AG09309 (cell line): ENCODE measurements at places on chromosomes 6 and 20.

DNA sequence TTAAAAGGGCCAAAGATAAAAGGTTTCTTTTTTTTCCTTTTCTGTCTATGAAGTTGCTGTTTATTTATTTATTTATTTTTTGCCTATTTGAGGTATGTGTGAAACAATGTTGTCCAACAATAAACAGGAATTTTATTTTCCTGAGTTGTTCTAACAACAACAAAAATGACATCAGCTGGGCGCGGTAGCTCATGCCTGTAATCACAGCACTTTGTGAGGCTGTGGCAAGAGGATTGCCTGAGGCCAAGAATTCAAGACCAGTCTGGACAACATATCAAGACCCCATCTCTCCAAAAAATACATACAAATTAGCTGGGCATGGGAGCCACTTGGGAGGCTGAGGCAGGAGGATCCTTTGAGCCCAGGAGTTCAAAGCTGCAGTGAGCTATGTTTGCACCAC lies 44.1 kb downstream of the MGME1 start:
- no peak for DNase-seq

DNA sequence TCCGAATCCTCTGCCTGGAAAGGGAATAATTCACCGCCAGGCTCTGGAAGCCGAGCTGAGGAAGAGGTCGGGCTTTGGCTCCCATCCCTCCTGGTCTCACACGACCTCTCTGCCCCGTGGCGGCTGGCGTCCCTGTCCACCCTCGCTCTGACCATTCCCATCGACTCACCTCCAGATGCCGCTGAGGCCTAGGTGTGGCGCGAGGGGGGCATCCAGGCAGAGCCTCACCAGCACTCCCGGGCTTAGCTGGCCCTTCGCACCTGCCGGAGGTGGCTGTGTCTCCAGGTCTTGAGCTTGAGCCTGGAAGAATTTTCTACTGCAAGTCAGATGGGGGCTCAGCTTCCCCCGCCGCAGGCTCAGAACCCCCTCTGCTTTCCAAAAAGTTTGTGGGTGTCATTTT lies 28.5 kb upstream of the SMOC2 start:
- DNase-seq: no peak

DNA sequence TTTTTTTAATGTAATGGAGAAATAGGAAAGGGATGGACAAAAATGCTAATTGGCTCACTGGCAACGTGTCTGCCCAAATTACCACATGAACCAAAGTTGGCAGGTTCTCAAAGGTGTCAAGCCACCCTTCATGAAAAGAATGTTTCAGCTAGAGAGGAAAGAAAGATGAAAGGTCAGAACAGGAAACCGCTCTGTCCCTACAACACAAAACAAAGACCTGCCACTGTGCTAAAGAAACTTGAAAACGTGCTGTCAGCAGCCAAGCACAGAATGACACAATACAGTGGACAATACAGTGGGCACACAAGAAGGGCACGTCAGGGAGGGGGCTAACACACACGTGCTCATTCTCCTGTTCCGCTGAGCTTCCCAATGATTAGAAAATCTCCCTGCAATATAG lies 4.9 kb downstream of the PREP start:
- DNase-seq: no peak

DNA sequence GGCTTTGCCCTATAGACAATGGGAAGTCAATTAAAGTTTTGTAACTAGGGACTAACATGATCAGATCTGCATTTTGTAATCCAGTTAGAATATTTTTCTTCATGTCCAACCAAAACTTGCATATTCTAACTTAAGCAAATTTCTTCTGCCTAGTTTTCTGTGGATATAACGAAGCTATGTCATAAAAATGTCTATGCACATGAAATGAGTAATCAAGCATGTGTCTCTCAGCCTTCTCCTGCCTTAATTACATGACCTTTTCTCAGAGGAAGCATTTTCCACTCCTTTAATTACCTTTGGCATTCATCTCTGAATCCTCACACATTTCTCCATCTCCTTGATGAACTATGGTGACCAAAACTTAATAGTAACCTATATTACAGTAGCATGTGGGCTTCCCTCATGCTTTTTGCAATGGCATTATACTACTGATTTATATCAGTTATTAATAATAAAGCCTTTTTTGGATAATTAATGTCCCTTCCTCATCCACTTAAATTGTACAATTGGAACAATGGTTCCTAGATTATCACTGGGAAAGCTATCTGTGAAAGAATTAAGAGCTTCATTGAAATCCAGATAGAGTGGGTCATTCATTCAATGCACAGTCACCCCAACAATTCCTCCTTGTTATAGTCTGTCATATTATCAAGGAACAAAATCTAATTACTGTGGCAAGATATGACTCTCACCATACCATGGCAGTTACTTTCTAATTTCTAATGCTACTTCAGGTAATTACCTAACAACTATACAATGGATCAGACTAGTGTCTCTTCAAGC lies 19.1 kb upstream of the FBXO9 start:
- no peak for DNase-seq

GRCh38 chr20:46939031-46939965 lies 44.7 kb downstream of the EYA2 start:
- DNase-seq: no peak

DNA sequence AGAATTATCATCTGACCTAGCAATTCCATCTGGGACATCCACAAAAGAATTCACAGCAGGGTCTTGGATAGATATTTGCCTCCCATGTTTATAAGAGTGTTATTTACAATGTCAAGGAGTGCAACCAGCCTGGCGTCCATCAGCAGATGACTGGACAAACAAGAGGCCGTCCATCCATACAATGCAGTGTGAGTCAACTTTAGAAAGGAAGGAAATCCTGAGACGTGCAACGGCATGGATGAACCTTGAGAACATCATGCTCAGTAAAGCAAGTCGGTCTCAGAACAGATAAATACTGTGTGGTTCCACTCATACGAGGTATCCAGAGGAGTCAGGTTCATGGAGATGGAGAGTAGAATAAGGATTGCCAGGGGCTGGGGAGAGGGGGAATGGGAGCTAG lies 46.4 kb downstream of the FOXF2 start:
- no peak for DNase-seq

- DNase-seq: no peak
Measured at GRCh38 chr6:122641819-122642218, 31.6 kb downstream of the PKIB start.

GRCh38 chr6:11944111-11944510 lies 68.0 kb upstream of the HIVEP1 start:
- no peak for DNase-seq

- DNase-seq: peak; percentile 29
Measured at GRCh38 chr6:75334266-75335040, 49.9 kb upstream of the TMEM30A start.

GRCh38 chr20:45827712-45828111 lies 600 bp upstream of the TNNC2 start:
- no peak for DNase-seq

DNA sequence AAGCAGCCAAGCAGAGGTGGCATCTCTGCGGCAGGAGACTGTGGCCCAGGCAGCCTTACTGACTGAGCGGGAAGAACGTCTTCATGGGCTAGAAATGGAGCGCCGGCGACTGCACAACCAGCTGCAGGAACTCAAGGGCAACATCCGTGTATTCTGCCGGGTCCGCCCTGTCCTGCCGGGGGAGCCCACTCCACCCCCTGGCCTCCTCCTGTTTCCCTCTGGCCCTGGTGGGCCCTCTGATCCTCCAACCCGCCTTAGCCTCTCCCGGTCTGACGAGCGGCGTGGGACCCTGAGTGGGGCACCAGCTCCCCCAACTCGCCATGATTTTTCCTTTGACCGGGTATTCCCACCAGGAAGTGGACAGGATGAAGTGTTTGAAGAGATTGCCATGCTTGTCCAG lies 5.9 kb upstream of the PHF1 start:
- DNase-seq: no peak

- DNase-seq: no peak
Measured at GRCh38 chr6:26536571-26537159, 1.5 kb upstream of the HMGN4 start.
